CD4-positive, alpha-beta T cell treated with Interleukin-10 for 1 hour (primary cell): ENCODE measurements at places on chromosomes 5 and 9.

GRCh38 chr9:127844821-127845359 is 9.6 kb downstream of the ENG start:
- no peak for DNase-seq

DNA sequence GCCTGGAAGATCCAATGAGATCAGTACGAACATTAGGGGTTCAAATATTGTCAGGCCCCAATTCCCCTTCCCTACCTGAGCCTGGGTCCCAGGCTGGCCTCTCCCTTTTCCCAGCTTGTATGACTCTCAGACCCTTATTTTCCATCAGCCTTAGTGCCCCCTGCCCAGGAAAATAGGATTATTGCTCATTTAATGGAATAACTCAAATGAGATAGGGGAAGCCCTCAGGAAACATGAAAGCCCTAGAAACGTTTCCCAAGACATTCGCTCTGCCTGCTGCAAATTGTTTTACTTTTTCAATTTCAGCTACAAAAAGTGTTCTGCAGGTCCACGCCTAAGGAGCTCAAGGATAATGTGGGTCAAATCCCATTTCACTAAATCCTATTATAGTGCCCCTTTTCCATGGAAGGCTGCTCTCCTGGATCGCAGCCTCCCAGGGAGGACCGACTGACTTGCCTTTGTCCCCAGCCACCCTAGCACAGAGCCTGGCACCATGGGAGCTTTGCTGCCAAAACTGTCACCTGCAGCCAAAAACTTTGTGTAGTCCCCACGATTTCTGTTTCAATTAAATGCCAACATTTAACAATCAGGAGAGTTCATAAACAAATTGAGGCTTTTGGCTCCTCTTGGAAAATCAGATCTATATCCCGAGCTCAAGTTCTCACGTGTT is 46.9 kb downstream of the THOC3 start:
- DNase-seq, result no peak

GRCh38 chr5:7533941-7534340 is 138.0 kb downstream of the ADCY2 start:
- DNase-seq, result no peak

DNA sequence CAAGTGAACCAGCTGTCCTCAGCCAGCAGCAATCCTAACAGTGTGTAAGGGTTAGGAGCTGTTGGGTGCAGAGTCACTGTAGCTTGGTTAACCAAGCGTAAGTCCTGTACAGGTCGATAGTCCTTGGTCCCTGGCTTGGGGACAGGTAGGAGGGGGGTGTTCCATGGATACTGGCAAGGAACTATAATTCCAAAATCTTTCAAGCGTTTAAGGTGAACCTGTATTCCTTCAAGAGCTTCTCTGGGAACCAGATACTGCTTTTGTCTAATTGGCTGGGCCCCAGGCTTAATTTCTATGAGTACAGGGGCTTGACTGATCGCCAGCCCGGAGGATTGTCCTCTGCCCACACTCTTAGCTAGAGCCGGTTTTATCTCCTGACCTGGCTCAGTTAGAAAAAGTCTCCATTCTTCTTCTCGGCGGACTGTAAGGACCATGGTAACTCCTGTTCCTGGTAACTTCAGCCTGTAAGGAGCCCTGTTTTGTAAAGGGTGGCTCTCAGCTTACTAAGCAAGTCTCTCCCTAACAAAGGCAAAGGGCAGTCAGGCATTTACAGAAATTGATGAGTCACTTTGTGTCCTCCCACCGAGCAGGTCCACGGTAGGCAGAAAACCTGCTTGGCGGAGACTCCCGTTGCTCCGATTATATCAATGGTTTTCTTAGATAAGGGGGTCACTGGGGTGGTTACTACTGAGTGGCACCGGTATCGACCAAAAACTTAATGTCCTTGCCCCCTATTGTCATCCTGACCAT is 6.0 kb upstream of the ZNF354C start:
- DNase-seq, result no peak

- no peak for DNase-seq
Observed at GRCh38 chr5:126912616-126913200, 117.7 kb downstream of the MARCHF3 start.
